ENCODE measurements at places on chromosomes 6 and 20.

DNA sequence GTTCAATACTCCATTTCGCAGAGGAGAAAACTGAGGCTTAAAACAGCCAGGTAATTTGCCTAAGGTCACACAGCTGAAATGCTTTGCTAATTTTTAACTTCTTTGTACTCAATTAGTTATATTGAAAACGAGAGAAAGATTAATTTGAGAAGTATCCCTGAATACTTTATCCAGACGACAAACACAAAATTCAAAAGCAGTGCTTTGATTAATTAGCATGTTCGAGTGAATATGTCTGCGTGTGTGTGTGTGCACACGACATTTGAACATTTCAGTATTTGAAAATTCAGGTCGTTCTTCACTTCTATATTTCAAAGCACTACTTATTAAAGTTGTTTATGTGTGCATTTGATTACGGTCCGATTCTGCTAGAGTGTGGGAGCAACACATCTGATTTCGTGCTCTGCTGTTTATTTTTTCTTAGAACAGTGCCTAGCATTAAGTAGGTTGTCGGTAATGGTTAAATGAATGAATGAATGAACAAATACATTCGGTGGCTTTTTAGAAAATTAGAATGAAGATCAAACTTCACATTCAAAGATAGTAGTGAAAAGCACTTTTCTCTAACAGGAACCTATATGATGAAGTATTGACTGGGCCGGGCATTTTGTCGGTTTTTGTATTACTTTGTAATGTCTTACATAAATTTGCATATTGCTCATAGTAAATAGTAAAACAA lies 36.9 kb upstream of the SYNCRIP start:
- no peak for DNase-seq

DNA sequence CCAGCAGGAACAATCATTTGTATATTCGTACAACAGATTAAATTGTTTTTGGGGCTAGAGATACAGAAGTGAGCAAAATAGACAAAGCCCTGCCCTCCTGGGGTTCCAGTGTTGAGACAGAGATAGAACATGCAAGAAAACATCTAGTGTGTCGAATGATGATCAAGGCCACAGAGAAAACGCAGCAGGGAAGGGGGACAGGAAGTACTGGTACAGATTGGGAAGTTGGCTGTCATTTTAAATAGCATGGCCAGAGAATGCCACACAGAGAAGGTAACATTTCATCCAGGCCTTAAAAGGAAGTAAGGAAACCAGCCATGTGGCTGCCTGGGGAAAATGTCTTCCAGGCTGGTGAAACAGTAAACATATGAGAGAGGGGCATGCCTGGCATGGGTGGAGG lies 202.6 kb upstream of the MYLIP start:
- DNase-seq: no peak

DNA sequence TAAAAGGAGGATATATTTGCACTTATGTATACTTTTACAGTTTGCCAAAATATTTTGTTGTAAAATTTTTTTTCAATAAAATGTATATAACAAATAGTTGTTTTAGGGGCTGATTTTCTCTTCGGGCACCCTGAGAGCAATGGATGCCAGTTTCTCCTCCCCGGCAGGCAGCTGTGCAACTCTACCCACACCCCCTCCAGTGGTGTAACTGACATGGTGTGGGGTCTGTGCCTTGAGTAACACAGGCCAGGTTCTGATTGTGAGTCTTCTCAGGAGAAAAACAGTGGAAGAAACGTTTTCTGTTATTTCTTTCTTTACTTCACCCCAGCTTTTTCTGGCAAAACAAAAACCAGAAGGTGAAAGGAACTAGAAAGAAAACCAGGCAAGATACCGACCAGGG lies 6.1 kb downstream of the FOXF2 start:
- DNase-seq: no peak

DNA sequence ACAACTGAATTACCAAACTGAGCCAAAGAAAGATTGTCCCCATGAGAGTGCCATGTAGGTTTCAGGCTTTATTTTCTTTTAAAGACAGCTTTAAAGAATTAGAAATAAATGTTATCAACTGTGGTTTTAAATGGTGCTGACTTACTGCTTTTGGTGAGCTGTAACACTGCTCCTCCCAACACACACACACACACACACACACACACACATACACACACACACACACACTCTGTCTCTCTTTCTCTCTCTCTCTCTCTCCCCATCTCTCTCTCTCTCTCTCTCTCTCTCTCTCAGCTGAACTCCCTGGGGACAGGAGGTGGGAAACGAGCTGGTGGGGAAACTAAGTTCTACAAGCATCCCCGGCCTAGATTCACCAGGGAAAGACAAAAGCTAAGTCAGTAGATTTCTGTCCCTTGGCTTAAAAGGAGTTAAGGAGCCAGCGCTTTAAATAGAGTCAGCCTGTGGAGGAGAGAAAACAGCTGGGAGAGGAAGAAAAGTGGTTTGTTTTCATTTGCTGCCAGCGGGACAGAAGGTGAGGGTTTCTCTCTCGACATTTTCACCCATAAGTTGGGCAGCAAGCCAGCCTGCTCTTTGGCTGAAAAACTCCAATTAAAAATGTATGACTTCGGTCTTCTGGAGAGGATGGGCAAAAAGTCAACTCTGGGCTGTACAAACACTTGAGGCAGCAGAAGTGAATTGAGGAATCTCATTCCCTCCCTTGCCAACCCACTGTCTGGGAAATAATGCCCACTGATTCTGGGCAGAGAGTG lies 27.4 kb downstream of the CBLN4 start:
- peak; percentile 69 for DNase-seq

GRCh38 chr6:28802417-28803336 lies 121.1 kb downstream of the TRIM27 start:
- DNase-seq: no peak

- no peak for DNase-seq
Observed at GRCh38 chr6:34102099-34102656, 43.7 kb downstream of the GRM4 start.

Data from upper lobe of right lung (tissue), 1 donor.